ENCODE measurements at places on chromosomes 7 and 10.

GRCh38 chr10:34320265-34320664 is 494.8 kb downstream of the PARD3 start:
- no peak for DNase-seq

DNA sequence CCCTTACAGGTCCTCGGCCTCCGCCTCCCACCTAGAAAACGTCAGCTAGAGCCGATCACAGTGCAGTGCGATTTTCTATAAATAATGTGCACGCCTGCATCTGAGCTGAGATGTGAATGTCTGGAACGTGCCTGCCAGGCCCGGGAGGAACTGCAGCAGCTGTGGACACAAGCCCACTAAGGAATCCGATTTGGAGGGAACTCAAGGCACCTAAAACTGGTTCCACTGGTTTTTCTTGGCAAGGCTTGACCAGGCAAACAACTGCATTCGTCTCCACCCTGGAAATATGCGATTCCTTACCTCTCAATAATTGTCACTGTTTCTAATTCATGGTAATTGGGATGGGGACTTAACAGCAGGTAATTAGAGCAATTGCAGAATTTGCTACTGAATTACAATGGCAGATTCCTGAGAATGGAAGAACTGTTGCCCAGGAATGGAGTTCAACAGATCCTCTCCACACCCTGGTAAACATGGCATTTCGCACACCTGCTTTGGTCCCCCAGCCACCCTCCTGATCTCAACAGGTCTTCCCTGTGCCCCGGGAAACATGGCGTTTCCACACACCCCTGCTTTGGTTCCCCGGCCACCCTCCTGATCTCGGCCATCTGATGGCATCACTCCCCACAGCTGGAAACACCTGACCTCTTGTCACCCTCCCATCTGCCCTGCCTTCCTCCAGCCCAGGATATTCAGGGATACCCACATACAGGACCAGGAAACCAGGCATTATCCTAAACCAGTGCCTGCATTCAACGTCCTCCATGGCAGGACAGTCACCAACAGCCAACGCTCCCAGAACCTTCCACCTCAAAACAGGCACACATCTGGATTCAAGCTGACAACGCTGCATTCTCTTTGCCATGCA is 76.0 kb downstream of the DIP2C start:
- DNase-seq, result peak; percentile 65

DNA sequence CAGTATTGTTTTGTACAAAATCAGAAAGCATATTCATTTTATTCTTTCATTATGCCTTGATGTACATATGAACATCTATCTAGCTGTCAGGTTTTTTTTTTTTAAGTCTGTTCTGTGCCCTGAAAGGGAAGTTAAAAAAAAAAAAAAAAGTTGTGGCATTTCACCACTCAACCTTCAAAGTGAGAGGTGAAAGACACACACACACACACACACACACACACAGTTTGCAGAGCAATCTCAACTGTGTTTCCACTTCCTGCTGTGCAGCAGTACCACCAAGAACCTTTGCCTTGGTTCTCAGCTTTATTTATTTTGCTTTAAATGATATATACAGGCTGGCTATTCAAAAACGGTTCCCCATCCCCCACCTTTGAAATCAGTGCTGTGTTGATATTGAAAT is 955.6 kb downstream of the GATA3 start:
- DNase-seq, result no peak

GRCh38 chr10:92142949-92143348 is 147.9 kb downstream of the CPEB3 start:
- DNase-seq, result no peak

All from renal pelvis (tissue), 12 donors.